ENCODE measurements at places on chromosomes 5 and 9. TPM values are rescaled to one million over a fixed set of nuclear protein-coding genes. Genes with fewer than 3 reads are reported as not detected.

SLC6A18 gene
- total RNA-seq, result not detected

C9orf153 gene
- 1.6 TPM for total RNA-seq

HNRNPAB gene
- total RNA-seq, result 44.4 TPM

RMRP gene
- total RNA-seq, result 118,473 TPM

REEP2 gene
- total RNA-seq, result 7.3 TPM

NELFB gene
- total RNA-seq, result 33.9 TPM

EIF4EBP3 gene
- total RNA-seq, result not detected

GSN gene
- 342 TPM for total RNA-seq

IL13 gene
- not detected for total RNA-seq

SLC44A1 gene
- total RNA-seq, result 14.6 TPM

SCGB3A1 gene
- total RNA-seq, result 1.0 TPM

SLC46A2 gene
- under 0.01 TPM for total RNA-seq

PHYHD1 gene
- total RNA-seq, result 17.7 TPM

MYORG gene
- total RNA-seq, result 4.2 TPM

PCDHGA11 gene
- 6.8 TPM for total RNA-seq

TTC23L gene
- not detected for total RNA-seq

C5orf58 gene
- total RNA-seq, result not detected

ZNF474 gene
- 2.6 TPM for total RNA-seq

SVEP1 gene
- total RNA-seq, result 46.4 TPM

MLANA gene
- total RNA-seq, result not detected

MRRF gene
- total RNA-seq, result 29.2 TPM

PCDHAC2 gene
- total RNA-seq, result 2.1 TPM

WDR31 gene
- 2.1 TPM for total RNA-seq

LIX1 gene
- total RNA-seq, result 0.52 TPM

TERT gene
- not detected for total RNA-seq

PCDHGA12 gene
- 3.1 TPM for total RNA-seq

SERF1A gene
- total RNA-seq, result 15.7 TPM

FREM1 gene
- total RNA-seq, result 17.2 TPM

MCTP1 gene
- total RNA-seq, result 20.4 TPM

KLF9 gene
- 2.6 TPM for total RNA-seq

CNTLN gene
- total RNA-seq, result 9.4 TPM

OR1Q1 gene
- total RNA-seq, result not detected

ANKRD33B gene
- 2.6 TPM for total RNA-seq

MEIKIN gene
- total RNA-seq, result 0.52 TPM

ARL10 gene
- 9.4 TPM for total RNA-seq

GOLM1 gene
- total RNA-seq, result 22.4 TPM

CCDC180 gene
- total RNA-seq, result 7.3 TPM

PCDHA10 gene
- under 0.01 TPM for total RNA-seq

NR3C1 gene
- total RNA-seq, result 76.7 TPM

GBGT1 gene
- 2.6 TPM for total RNA-seq

ARID3C gene
- total RNA-seq, result not detected

BRINP1 gene
- total RNA-seq, result under 0.01 TPM

FST gene
- 24.5 TPM for total RNA-seq

GAPVD1 gene
- 42.3 TPM for total RNA-seq

GFPT2 gene
- total RNA-seq, result 9.9 TPM

IL4 gene
- total RNA-seq, result not detected

LTC4S gene
- 3.7 TPM for total RNA-seq

ZNF483 gene
- total RNA-seq, result 8.9 TPM

ACOT12 gene
- total RNA-seq, result 0.52 TPM

TAL2 gene
- total RNA-seq, result 12.0 TPM

UNC13B gene
- total RNA-seq, result 16.2 TPM

JADE2 gene
- total RNA-seq, result 1.6 TPM

FBP2 gene
- 72.5 TPM for total RNA-seq

ZBED3 gene
- 0.52 TPM for total RNA-seq

LYSMD3 gene
- 12.5 TPM for total RNA-seq

CDK7 gene
- total RNA-seq, result 31.3 TPM

ADRA1B gene
- total RNA-seq, result under 0.01 TPM
